ENCODE measurements at places on chromosomes 3 and 15. TPM values are rescaled to one million over a fixed set of nuclear protein-coding genes. Genes with fewer than 3 reads are reported as not detected.

ZNF385D gene
- total RNA-seq = 14.0 TPM

GRCh38 chr3:181629029-181629428 is 82.7 kb upstream of the SOX2 start:
- no peak for DNase-seq

PIK3R4 gene
- 31.0 TPM for total RNA-seq

GRCh38 chr3:146504498-146505197 is 35.3 kb upstream of the PLSCR2 start:
- no peak for DNase-seq

TBC1D23 gene
- total RNA-seq = 73.5 TPM

DNA sequence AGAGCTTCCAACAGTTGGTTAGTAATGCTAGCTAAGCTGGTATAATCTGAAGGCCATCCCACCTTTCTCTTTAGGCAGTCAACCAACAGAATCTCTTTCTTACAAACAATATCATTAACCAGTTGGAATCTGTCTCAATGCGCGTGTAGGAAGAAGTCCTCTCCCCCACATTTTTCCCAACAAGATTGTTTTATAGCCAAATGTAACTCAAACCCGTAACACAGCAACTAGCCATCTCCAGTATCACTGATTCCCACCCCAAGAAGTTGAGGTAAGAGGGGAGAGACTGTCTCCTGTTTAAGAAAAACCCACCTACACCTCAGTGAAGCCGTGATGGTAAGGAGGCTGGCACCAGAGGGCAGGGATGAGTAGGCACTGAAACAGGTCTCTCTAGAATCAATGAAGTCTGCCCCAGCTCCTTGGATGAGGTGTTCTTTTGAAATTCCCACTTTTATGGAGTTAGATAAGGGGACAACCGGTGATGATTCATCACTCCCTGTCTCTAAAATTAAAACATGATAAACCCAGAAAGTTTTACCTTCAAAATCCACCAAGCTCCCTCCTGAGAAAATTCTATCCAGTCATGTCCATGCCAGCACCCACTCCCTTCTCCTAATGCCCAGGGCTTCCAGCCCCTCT is 30.9 kb downstream of the CDC25A start:
- no peak for DNase-seq

DNA sequence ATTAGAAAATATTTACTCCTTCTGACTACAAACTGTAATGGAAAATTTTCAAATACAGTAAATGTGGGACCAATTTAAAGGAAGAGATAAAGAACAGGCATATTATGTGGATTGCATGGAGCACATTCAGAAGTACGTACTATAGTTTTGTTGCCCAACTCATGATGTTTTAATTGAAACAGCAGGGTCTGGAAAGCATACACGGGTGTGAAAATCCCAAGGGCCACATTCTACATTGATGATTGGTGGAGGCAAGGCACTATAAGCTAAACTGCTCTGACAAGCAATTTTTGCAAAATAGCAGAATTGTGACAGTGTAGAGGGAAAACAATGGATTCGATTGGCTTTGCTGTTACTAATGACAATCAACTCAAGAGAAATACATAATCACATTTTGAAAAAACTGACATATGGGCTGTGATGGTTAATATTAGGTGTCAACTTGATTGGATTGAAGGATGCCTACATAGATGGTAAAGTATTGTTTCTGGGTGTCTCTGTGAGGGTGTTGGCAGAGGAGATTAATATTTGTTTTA is 458.6 kb downstream of the PYDC2 start:
- no peak for DNase-seq

- DNase-seq = no peak
Measured at GRCh38 chr3:140467104-140467577, 210.7 kb upstream of the TRIM42 start.

DNA sequence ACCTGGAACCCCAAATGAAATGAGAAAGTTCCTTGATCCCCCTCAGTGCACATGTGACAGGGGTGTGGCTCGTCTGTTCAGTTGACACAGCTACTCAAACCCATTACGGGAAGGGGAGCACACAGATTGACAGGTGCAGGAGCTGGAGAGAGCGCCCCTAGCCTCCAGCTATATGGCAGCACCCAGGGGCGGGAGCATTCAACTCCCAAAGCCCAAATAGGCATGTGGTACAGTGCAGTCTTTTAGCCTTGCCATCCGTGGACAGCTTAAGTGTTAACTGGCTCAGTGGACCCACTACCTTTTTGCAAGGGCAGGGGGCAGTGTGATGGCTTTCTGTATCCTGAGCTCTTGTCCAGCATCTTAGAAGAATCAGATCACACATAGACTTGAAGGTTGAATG is 1374.2 kb upstream of the ALCAM start:
- no peak for DNase-seq

ARPP21 gene
- 656 TPM for total RNA-seq

- no peak for DNase-seq
Measured at GRCh38 chr15:94255540-94255939, 24.2 kb downstream of the MCTP2 start.

DNA sequence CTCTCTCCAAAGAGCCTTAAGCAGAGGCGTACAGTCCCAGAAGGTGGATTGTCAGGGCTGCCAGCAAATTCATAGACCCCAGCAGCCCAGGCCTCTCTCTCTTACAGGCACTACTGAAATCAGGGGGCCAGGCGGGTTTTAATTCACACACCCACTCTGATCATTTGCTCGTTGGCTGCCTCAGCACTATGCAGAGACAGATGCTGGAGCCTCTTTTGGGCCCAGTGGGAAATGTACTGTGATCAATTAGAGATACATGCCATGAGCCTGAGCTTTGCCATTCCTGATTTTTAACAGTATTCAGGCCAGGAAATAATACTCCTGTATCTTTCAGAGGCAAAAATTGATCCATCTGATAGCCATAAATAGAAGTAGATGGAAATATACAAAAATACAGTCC is 53.0 kb downstream of the CMTM6 start:
- no peak for DNase-seq

DNA sequence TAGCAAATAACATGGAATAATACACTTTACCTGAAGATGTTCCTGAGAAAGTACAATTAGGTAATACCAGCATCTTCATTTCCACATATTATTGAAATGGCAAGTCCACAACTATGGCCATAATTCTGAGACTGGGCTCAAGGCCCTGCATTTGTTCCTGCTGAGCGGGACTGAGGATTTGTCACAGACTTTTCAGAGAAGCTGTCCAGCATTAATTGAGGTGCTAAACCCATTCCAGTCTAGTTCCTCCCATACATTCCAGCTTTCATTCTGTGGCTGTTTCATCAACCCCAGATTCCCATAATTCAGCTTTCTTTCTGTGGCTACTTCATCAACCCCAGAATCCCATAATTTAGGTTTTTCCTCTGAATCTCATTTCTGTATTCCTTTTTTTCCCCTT is 293.4 kb upstream of the GBE1 start:
- no peak for DNase-seq

- no peak for DNase-seq
Measured at GRCh38 chr15:90817117-90818057, 51.0 kb upstream of the FURIN start.

- DNase-seq = no peak
Measured at GRCh38 chr3:128665362-128666021, 14.9 kb upstream of the RPN1 start.

SLC30A4 gene
- 27.0 TPM for total RNA-seq

GRCh38 chr3:60729056-60729455 is 522.2 kb downstream of the FHIT start:
- DNase-seq = no peak

DNA sequence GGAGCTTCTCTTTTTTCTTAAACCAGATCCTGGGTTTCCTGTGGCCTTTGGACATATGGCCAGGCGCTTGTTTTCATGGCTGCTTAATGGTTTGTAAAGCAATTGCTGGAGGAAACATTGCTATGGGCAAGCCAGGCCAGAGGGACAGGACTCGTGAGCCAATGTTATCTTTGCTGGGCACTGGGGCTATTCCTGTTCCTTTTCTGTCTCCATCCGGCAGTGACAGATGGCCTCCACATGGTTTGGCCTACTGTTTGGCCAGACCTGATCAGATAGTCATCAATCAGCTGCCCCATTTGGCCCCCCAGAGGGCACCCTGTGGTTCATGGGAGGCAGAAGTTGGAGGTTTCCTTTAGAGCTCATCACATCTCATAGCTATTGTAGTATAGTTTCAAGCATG is 326.1 kb upstream of the ROPN1 start:
- no peak for DNase-seq

DNA sequence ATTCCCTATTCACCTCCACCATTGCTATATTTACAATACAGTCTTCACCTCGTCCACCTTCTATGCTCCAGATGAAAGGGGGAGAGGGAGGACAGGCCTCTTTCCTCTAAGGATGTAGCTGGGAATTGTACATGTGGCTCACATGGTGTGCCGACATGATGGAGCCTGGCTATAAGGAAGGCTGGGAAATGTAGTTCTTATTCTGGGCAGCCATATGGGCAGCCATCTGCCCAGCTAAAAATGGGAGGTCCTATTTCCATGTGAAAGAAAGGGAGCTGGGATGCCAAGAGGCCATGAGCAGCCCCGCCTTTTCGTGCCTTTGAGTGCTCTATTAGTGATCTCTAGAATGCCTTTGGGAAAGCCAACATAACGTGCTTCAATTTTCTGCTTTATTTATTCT is 27.1 kb upstream of the MGLL start:
- DNase-seq = no peak

SSUH2 gene
- 0.78 TPM for total RNA-seq

GPR149 gene
- 0.16 TPM for total RNA-seq

- DNase-seq = no peak
Measured at GRCh38 chr3:194475978-194476377, 10.8 kb downstream of the ATP13A3 start.

PLSCR2 gene
- not detected for total RNA-seq

GRCh38 chr15:68643216-68643830 is 64.5 kb downstream of the CORO2B start:
- DNase-seq = no peak

GRCh38 chr3:158802409-158803268 is 785 bp downstream of the MFSD1 start:
- no peak for DNase-seq

- no peak for DNase-seq
Measured at GRCh38 chr3:108513961-108514360, 3.6 kb upstream of the MYH15 start.

- no peak for DNase-seq
Measured at GRCh38 chr3:36840453-36840921, 76.1 kb upstream of the DCLK3 start.

AHSG gene
- total RNA-seq = 0.47 TPM

DNA sequence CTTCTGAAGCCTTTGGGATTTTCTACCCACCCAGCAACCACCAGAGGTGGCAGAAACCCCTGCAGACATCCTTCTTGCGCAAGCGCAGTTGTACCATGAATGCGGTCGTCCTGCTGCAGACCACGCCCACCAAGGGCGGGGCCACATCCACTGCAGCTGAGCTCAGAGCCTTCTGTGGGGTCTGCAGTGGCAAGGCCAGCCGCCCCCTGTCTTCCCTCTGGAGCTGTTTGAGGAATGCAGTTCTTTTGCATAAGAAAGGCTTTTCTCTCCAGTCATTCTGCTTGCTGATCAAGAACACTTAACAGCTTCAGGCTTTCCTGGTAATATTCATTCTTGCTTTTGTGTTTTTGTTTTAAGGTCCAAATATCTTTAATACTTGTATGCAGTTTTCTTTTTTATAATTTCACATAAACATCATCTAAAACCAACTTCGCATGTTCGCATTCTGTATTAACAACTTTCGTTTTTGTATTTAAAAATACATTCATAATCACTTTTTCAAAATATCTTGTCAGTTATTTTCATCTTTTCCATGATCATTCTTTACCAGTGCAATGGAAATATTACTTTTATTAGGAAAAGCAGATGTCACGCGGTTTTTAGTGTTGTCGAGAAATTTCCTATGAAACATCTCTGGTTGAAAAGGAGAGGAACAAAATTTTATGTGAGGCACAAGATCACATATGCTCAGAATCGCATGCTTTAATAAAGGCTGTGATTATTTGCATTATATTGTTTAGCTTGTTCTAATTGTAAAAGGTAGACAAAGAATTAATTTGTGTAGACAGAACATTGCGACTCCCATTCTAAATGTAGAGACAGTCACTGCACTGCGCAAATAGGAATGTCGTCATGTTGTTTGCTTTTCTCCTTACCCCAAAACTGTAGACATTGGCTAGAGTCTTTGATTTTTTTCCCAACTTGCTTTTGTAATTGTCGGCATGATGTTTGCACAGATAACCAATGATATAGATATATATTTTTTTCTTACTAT is 98.1 kb upstream of the SNRPN start:
- peak; percentile 25 for DNase-seq

DNA sequence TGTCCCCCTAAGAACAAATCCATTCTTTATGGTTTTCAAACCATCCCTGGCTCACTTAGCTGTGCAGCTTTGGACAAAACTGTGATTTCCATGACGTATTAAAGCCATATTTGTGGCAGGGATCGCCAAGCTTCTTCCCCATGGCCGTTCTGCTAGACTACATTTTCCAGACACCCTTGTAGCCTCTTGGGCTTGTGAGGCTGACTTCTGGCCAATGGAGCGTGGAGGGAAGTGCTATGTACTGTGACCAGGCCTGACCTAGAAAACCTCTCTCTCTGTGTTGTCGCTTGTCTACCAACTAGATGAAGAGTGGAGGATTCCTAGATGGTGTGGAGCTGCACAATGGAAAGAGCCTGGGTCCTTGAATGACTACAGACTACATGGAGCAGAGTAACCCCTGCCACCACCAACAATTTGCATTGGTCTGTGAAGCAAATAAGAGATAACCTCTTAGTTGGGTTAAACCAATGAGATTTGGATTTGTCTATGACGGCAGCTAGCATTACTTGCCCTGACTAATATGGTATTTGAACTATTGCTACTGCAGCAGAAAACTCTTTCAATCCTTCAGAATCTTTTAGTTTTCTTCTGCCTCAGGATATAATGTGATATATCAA is 22.1 kb upstream of the MGLL start:
- no peak for DNase-seq

- no peak for DNase-seq
Measured at GRCh38 chr3:159158213-159158612, 356.4 kb downstream of the MFSD1 start.

DNA sequence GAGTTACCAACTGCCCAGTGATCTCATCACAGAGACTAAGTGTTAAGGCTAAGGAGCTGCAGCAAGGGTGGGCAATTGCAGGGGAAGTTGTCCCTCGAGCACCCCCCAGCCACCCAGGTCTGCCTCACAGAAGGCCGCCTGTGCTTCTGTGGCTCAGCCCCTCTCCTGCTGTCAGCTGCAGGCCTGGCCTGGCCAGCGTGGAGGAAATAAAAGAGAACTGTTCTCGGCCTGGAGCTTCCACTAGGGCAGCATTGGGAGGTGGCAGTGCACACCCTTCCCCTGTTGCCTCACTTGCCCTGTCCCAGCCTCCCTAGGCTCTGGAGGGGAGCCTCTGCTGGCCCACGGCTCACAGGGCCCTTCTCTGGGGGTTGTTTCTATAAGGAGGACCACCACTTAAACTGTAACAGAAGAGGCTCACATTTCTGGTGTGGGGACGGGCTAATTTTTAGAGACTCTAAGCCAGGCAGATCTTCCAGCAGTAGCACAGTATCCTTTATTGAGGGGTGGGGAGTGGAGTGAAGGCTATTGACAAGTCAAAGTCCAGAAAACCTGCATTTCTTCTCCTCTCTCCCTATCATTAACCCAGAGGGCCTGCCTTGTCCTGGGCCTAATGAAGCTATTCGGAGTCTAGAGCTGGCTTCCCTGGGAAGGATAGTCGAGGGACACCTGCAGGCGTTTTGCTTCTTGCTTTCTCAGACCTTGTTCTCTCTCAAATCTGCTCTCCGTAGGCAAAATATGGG is 75.6 kb upstream of the ADPGK start:
- peak; percentile 28 for DNase-seq

SAMMSON gene
- 0.47 TPM for total RNA-seq

KNL1 gene
- 4.7 TPM for total RNA-seq

- DNase-seq = no peak
Measured at GRCh38 chr15:83200589-83200988, 7.0 kb downstream of the HDGFL3 start.
